ENCODE measurements at places on chromosomes 6 and 20.
A peak's percentile ranks its signal among the peaks of the same experiment; 100 is the strongest.

- no peak for DNase-seq
These were observed 277.3 kb upstream of the PRND start for GRCh38 chr20:4444404-4444803.

DNA sequence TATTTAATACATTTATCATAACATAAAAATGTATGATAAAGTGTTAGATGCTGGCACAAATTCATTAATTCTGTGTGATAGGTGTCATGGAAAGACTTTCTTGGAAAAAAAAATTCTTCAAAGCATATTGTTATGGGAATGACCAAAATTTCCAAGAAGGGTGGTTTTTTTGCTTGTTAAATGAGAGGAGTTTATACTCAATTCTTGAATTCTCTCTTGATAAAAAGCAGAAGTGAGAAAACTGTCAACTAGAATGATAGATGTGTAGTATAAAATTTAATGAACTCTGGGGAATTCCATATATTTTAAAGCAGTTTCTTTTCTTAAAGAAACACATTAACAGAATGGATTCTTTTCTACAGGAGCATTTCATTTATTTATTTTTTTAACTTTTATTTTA, 62.0 kb upstream of the SNAP91 start:
- no peak for DNase-seq

DNA sequence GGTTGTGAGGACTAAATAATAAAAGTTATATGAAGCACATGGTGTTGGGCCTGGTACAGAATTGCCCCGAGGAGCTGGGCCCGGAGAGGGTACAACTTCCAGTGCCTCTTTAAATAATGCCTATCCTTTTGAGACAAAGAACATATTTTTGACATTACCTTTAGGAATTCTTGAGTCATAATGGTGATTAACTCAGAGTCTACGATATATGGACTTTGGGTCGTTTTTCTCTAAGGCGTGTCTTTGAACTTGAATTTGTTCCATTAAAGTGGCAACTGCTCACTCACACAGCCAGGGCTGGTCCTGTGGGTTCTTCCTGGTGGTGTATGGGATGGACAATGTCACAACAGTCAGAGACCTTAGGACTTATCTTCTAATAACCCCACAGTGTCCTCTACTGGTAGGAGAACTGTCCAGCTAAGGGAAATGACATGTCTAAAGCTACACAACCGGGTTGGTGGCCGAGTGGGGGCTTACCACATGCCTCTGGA, 106.5 kb downstream of the CDC5L start:
- DNase-seq: no peak

DNA sequence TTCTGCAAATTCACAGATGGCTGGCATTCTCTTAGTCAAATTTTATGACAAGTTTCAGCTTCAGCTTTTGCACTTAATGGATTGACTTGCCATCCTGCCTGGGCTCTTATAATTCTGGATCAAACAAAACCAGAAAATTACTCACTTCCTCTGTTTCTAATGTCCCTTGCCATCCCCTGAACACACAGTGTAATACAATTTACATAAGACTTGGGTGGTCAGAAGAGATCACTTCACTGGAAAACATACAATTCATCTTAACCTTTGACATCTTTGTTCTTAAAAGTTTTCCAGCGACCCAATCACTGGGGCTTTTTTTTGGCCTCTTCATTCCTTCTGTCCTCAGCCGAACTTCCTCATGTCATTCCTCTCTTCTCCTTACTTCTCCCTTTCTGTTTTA, 199.0 kb downstream of the ARHGAP18 start:
- peak; percentile 9 for DNase-seq

DNA sequence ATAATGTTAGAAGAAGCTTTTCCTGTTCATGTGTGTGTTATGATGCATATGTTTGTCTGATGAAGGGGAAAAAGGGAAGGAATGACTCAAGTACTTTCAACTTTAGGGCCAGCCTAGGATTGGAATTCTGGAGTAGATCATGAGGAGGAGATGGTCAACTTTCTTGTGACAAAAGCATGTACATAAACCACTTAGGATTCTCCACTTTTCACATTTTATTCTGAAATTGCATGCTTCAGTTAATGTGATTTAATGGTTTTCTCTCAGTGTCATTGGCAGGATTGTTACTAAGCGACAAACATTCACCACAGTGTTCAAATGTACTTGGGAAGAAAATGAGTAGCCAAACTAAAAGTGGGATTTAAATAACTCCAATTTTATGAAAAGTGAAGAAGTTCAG, 80.1 kb downstream of the UTRN start:
- no peak for DNase-seq

All from KBM-7 (cell line).